MM.1S (cell line): ENCODE measurements at places on chromosomes 5 and 9.

- no peak for DNase-seq
Measured at GRCh38 chr5:141913560-141914198, 10.0 kb upstream of the DELE1 start.

DNA sequence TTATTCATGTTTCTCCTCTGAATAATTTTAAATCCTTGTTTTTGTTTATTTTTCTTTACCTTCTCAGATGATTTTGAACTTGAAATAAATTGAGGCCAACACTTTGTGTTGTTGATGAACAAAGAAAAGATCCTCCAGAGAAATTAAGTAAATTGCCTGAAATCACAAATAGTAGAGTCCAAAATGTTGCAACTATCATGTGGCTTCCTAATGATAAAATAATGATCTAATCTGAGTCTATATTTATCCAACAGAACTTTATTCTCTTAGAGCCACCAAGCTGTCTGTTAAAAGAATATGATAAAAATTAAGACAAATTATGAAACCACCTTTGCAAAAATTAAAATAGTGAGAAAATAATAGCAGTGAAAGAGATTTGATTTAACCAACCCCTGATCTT lies 132.2 kb upstream of the SPEF2 start:
- DNase-seq: no peak

- DNase-seq: no peak
Measured at GRCh38 chr5:118553662-118554061, 434.7 kb downstream of the DTWD2 start.

GRCh38 chr9:35579130-35579529 lies 25.9 kb upstream of the TESK1 start:
- DNase-seq: no peak

DNA sequence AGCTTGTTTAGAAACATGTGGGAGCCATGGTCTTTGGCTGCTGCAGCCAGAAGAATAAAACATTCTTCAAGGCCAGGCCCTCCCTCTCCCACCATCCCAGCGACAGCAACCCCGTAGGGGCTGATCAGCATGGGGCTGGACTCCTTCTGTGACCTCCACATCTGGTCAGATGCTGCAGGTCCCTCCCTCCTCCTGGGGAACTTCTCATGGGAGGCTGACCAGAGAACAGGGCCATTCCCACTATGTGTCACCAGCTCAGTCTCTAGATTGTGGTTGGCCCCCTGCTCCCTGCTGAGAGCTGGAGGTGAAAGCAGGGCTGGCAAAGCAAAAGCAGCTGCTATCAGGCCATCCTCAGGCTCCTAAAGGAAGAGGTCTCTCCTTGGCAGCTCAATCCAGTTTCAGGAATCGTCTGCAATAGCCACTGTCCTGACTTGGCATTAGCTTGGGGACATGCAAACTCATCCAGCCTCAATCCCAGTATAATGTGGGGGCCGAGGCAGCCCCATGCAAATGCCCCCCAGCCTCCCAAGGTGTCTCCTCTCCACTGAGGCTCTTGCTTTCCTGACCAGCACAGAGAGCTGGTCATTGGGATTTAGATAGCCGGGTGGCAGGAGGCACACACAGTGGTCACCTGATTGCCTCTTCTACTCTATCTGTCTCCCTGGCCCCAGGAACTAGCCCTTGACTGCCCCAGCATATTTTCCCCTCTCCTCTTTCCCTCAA lies 81.5 kb downstream of the NRG2 start:
- DNase-seq: no peak

DNA sequence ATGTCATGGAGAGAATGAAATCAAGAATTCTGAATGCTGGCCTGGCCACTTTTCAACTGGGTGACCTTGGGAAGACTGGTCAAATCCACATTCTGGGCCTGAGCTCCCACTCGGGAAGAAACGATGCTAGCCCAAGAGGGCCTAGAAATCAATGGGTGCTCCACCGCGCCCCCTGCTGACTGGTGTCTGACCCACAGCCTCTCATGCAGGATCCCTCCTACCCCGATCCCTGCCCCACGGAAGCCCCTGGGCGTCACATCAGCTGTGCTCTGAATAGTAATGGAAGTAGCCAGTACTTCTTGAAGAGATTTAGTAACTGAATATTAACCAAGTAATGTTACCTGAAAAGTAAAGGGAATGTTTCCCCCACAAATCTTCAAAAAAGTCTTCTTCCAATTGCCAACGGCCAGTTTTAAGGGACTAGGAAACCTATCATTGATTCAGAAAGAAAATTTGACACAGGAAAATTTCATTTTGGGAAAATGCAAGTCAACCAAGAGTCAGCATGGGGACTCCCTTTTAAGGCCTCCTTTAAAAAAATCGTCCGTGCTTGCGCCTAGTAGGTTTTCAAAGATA lies 43.9 kb downstream of the CRB2 start:
- DNase-seq: no peak
